Esophagus squamous epithelium (tissue), 5 donors: ENCODE measurements at places on chromosomes 4 and X.

GRCh38 chrX:123962794-123963373, 1.4 kb downstream of the STAG2 start:
- DNase-seq = peak; percentile 23

GRCh38 chr4:58216461-58216860, 1106.3 kb upstream of the IGFBP7 start:
- no peak for DNase-seq

GRCh38 chr4:182555997-182556418, 312.8 kb downstream of the TENM3 start:
- no peak for DNase-seq

- no peak for DNase-seq
Observed at GRCh38 chr4:73621357-73621756, 1.1 kb upstream of the RASSF6 start.

- no peak for DNase-seq
Observed at GRCh38 chr4:38815885-38816782, 11.5 kb upstream of the TLR1 start.

DNA sequence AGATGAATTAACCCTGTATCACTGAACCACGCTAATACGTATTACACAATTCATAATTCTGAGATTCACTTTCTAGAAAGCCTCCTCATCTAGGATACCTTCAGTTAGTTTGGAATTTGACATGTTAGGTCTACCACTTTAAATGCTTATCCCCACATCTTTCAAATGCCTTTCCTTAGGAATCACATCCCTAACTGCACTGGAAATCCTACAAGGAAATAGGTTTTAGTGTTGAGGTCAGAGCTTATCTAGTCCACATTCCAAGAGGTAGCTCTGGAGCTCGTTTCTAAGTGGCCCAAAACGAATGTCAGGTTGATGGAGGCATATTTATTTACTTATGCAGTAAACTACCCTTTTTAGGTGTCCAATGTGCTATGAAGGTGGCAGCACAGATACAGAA, 18.0 kb downstream of the PDHA1 start:
- DNase-seq = no peak

- DNase-seq = no peak
Observed at GRCh38 chr4:185849664-185850550, 37.9 kb upstream of the SORBS2 start.

DNA sequence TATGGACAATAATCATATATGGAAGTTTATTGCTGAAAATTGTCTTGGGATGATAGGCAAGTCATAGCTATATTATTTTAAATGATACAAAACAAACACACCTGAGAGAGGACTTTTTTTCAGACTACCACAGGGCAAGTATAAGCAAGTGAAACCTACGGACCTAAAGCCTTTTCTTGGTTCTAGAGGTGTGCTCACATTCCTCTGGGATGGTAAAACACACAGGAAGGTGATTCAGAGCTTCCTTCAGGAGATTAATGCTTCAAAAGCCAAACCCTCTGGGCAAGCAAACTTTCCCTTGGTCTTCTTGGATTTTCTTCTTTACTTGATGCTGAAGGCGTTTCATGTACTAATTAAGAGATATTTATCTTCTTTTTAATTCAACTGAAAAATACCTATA, 60.1 kb upstream of the ACSL4 start:
- DNase-seq = no peak

- no peak for DNase-seq
Observed at GRCh38 chrX:85065512-85066198, 62.0 kb downstream of the APOOL start.

DNA sequence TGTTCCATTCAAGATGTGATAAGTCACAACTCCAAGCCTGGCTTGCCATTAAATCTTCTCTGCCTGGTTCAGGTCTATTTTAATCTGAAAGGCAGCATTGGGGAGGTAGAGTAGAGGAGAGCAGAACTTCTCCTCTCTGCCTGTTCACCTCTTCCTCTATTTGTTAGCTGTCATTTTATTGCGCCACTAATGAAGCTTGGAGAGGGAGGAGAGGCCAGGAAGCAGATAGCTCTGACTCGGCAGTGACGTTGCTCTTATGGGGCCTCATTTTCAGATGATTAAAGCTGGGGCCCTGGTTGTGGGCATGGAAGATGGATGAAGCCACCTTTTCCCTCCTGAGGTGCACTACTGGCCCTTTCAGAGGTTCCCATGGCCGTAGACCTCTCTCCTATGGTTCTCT, 207.3 kb downstream of the MID1IP1 start:
- no peak for DNase-seq

DNA sequence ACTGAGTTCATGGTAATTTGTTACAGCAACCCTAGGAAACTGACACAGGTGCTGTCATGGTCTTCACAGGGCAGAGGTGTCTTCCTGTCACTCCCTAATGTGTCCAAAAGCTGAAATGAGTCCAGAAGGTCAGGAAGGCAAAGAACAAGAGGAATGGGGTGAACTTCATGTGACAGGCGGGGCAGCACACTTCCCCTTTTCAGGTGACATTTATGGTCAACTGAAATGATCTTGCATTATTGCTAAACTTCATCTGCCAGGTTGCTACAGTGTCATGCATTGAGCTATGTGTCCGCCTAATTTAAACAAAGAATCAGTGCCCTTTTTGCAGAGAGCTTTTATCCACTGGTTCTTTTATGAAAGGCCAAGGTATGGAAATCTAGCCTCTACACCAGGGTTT, 15.9 kb upstream of the CCDC149 start:
- no peak for DNase-seq

DNA sequence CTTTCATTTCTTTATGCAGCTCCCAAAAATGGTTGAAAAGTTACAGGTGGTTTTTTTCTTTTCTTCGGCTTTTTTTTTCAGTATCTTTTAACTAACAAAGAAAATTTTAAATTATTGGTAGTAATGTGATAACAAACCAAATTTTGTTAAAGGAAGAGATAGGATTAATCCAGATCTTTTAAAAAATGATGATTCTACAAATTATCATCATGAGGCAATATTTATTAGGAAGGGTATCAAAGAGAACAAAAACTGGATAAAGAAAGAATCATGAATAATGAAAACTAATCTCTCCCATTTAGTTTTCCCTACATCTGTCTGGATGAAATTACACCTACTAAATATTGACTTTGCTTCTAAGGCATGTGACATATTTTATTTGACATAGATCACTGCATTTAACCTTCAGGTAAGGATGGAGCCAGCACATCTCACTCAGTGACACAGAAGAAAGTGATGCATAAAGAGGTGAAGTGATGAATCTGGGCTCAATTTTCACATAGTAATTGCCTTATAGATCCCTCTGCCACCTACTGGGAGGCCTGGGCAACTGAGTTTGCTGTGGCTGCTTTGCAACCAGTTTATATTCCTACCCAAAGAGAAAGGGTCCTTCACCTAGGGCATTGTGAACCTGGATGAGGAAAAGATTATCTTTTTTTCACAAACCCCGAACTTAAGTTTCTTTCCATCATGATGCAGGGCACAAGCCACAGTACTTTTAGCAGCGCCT, 155.6 kb downstream of the HNRNPD start:
- DNase-seq = no peak

DNA sequence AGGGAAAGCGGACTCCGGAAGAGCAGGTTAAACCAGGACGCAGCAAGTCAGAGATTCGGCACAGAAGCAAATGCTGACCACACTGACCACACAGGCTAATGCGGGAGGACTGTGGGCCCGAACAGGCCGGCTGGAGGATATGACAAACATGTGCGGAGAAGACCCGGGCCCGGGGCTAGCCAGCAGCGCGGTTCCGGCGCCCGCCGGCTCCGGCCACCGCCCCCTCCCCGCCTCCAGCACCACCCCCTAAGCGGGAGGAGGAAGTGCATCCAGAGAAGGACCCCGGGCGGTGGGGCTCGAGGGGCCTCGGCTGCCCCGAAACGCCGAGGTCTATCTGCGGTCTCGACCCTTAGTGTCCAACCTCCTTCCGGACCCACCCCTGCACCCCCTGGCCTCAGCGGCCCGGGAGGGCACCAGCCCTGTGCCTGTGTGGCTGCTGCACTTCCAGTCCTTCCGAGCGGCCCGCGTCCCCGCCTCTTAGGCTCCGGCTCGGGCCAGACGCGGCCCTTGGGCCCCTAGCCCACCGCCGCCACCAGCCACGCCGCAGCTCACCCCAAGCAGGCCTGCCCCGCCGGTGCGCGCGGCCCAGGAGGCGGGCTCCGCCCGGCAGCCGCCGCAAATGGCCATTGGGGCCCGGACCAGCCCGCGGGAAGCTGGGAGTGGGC, 2.1 kb downstream of the ELOVL6 start:
- DNase-seq = no peak

DNA sequence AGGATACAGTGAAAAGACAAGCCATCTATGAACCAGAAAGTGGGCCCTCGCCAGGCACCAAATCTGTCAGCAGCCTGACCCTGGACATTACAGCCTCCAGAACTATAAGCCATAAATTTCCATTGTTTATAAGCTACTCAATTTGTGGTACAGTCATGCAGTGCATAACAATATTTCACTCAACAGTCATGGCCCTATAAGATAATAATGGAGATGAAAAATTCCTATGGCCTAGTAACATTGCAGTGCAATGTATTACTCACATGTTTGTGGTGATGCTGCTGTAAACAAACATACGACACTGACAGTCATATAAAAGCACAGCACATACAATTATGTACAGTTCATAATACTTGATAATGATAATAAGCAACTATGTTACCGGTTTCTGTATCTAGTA, 17.1 kb upstream of the TLR1 start:
- DNase-seq = no peak

DNA sequence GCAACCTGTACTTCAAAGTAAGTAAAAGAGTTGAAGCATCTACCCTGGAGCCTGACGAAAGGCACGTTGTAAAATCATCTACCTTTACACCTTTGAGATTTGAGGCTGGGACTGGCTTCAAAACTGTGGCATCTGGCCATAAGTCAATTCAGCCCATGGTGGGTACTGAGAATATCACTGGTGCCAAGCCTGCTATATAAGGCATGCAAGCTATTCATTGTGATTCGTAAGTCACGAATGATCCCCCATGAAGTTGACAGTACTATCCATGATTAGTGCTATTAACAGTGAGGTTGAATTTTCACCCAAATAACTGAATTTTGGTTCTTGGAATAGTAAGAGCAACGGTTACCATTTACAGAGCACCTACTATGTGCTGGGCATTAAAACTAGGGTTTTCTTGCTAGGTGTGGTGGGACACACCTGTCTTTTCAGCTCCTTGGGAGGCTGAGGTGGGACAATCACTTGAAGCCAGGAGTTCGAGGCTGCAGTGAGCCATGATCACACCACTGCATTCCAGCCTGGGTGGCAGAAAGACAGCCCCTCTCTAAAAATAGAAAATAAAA, 39.8 kb downstream of the IRF2 start:
- DNase-seq = no peak

DNA sequence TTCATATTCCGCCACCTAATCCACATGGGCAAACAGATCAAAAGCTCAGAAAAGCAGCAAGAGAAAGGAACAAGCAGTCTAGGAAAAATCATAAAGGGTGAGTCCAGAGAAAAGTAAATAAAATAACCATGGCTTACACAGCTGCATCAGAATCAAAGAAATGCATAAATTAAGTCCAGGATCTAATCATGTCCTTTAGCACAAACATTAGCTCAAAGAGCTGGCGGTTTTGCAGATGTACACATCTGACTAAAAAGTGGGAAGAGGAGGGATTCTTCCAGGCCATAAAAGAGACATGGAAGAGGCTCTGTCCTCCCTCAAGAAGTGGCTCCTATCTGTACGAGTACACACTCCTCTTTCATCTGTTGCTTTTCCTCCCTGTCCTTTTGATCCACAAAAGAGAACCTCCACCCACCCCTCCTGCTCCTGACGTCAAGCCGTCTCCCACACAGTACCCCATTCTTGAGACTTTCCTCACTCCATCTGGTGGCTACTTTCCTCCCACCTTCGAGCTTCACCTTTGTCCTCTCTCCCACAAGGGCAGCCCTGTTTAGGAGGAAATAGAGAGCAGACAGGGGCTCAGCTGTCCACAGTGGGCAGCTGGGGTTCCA, 92.5 kb downstream of the RASL11B start:
- no peak for DNase-seq

- no peak for DNase-seq
Observed at GRCh38 chrX:118976599-118977340, 2.4 kb downstream of the LONRF3 start.

DNA sequence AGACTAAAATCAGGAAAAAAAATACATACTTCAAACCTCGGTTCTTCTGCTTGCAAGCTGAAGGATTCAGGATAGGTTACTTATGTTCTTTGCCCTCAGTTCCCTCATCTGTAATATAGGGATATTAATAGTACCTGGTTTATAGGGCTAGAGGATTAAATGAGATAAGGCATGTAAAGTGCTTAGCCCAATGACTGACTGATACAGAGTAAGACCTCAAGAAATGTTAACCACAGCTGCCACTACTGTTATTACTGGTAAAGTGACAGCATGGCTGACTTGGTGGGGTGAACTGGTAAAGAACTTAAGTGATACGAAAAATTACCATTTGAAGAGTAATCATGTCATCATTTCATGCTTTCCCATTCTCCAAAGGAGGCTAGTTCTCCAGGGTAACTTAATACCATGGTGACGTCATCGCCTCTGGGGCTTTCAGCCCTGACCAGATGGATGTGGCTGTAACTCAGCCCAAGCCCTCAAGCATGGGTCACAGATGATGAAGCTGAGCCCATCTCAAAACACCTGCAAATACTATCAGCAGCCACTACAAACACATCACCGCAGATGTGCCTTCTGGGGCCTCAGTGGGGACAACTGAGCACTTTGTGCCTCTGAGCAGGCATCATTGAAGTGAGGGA, 44.5 kb upstream of the SCML1 start:
- no peak for DNase-seq

DNA sequence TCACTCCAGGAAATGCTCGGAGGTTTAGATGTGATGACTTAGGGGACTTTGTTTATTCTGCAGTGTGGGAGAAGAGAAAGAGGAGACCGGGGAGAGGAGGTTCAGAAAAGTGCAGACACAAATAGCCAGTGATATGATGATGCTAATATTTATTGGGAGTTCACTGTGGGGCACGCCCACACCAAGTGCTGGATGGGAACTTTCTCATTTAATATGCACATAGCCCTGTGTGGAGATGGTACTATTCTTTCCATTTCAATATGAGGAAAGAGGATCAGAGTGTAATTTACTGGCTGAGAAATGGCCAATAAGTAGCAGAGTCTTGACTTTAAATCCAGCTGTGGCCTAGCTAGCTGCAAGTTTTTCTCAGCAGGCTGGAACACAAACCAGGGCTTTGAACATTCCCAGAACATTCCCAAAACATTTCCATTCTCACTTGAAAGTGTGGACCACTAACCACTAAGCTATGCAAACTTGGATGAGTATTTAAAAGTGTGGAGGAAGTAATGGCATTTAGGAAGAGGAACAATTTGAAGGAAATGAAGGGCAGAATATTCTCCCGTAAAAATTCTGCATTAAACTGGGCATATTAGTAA, 231.7 kb downstream of the HS3ST1 start:
- DNase-seq = no peak

GRCh38 chr4:55749666-55750065, 69.9 kb upstream of the EXOC1L start:
- no peak for DNase-seq

DNA sequence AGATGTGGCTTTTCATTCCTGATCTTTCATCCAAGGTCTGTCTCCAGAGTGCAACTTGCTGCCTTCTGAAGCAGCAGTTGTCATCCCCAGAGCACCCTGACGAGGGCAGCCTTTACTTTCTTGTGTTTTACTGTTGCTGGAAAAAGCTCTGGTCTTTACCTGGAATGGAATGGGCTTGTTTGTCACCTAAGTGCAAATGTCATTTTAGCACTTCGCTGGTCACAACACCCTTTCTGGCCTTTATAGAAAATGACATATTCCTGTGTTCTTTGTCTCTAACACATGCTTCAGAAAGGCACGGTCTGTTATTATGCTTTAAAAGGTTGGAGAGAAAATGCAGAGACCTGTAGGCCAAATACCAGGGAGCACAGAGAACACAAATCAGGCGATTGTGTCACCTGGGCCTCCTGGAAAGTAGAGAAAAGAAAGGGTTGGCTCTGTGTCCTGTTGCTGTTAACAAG, 332.7 kb upstream of the IGFBP7 start:
- DNase-seq = no peak
